ENCODE measurements at places on chromosomes 5 and 9.
A peak's percentile ranks its signal among the peaks of the same experiment; 100 is the strongest.

- DNase-seq = no peak
Measured at GRCh38 chr5:147712598-147712997, 69.9 kb downstream of the JAKMIP2 start.

- DNase-seq = no peak
Measured at GRCh38 chr5:155094455-155094854, 80.9 kb downstream of the KIF4B start.

- DNase-seq = no peak
Measured at GRCh38 chr9:91412941-91413340, 10.7 kb downstream of the NFIL3 start.

GRCh38 chr5:89053547-89053946 is 170.6 kb upstream of the MEF2C start:
- no peak for DNase-seq

GRCh38 chr5:159749146-159749545 is 167.1 kb upstream of the ADRA1B start:
- DNase-seq = no peak

- DNase-seq = peak; percentile 44
Measured at GRCh38 chr9:97954550-97954989, 16.6 kb upstream of the HEMGN start.

GRCh38 chr9:126623314-126623666 is 9.6 kb downstream of the LMX1B start:
- no peak for DNase-seq

DNA sequence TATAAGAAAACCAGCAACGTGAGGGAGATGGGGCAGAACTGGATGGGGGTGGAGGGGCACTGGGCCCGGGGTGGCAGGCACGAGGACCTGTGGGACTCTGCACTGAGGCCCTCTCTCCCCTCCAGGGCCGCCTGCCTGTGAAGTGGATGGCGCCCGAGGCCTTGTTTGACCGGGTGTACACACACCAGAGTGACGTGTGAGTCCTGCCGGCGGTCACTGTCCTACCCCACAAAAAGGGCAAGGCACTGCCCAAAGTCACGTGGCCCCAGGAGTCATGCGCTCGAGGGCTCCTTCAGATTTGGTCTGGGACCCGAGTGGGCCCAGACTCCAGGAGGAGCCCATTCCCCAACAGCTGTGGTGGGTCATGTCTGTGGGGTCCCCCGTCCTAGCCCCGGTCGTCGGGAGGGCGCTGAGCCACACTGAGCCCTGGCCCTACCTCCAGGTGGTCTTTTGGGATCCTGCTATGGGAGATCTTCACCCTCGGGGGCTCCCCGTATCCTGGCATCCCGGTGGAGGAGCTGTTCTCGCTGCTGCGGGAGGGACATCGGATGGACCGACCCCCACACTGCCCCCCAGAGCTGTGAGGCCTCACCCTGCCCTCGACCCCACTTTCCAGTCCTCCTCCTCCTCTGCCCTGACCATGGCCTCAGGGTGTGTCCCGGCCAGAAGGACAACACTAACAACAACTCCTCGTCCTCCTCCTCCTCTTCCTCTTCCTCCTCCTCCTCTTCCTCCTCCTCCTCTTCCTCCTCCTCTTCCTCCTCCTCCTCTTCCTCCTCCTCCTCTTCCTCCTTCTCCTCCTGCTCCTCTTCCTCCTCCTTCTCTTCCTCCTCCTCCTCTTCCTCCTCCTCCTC is 9.7 kb downstream of the FGFR4 start:
- DNase-seq = no peak

GRCh38 chr9:90659650-90660364 is 17.2 kb upstream of the DIRAS2 start:
- no peak for DNase-seq

- DNase-seq = no peak
Measured at GRCh38 chr9:79663878-79664277, 92.1 kb downstream of the TLE4 start.

- no peak for DNase-seq
Measured at GRCh38 chr5:171309276-171310211, 496 bp downstream of the TLX3 start.

DNA sequence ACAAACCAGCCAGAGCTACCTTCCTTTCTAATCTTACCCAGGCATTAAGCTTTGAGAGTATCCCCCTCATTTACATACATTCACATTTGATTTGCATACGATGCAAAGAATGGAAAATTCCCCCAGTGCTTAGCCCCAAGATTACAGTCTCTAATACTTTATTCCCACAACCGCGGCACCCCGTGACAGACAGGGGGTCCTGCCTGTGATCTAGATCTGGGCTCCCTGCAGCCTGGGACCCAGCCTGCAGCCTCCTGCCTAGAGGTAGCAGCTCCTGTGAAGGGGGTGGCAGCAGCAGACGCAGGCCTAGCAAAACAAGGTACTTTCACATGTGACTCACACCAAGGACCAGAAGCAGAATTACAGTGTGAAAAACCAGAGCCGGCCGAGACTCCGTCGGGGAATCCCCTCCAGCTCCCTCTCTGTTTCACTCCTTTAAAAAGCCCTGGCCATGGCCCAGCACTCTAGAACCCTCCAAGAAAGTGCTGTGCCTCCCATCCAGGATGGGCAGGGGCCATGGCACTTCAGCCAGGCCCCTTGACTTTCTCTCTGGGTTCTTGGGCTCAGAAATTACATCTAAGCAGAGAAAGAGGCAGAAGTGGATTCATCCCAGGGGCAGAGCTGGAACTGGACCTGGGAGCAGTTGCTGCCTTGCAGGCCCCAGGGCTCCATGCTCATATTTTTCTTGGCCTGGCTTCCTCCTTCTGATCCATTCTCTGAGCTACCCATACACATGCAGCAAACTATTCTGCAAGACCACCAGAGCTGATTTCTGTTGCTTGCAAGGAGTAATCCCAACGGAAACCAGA is 14.0 kb upstream of the TCF7 start:
- DNase-seq = peak; percentile 77

DNA sequence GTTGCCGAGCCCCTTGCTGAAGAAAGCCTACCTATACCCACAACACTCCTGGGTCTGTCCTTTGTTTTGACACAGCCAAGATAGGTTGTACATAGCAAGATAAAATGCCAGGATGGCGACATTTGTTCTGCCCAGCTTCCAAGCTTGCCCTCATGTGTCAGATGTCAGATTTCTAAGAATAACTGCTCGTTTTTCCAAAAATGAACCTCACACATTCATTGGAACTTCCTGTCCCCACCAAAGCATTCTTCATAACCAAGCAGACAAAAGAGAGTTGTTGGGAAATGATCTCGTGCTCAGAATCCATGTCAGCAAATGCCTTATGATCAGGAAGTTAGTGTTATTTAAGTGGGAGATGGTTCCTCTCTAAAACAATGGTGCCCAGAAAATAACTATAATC is 210.1 kb downstream of the ZNF608 start:
- no peak for DNase-seq

GRCh38 chr5:149999866-150000255 is 593 bp downstream of the TIGD6 start:
- no peak for DNase-seq

GRCh38 chr5:140243706-140244250 is 59.1 kb downstream of the PFDN1 start:
- DNase-seq = no peak

DNA sequence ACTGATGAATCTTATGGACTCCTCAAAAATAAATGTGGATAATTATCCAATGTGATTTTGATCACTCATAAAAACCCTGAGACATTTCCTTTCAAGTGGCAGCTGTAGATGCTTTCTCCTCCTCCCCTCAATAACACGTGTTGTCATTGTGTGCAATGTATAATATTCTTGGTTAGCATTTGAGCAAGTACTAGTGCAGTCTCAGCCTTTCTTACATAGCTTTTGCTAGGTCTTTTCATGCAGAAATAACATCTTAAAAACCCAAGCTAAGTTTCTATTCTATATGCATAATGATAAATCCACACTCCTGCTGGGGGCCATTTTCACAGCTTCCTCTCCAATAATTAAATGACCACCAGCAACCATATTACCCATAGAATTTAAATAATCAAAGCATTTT is 1835.2 kb upstream of the NUDT12 start:
- no peak for DNase-seq

DNA sequence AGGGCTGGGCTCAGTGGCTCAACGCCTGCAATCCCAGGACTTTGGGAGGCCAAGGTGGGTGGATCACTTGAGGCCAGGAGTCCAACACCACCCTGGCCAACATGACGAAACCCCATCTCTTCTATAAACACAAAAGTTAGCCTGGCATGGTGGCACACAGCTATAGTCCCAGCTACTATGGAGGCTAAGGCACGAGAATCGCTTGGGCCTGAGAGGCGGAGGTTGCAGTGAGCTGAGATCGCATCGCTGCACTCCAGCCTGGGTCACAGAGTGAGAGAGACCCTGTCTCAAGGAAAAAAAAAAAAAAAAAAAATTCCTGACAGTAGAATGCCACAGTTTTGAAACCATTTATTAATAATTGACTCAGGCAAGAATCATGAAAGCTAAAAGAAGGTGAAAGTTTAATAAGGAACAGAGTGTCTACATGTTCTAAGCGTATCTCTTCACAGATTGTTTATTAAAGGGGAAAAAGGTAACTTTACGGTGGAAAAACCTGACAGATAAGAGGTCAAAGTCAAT is 5.7 kb upstream of the PTGR1 start:
- no peak for DNase-seq

GRCh38 chr5:40689438-40689837 is 9.7 kb downstream of the PTGER4 start:
- peak; percentile 45 for DNase-seq

GRCh38 chr9:118643118-118643517 is 726.1 kb downstream of the BRINP1 start:
- no peak for DNase-seq

GRCh38 chr9:23431459-23431858 is 394.6 kb downstream of the ELAVL2 start:
- DNase-seq = no peak

- no peak for DNase-seq
Measured at GRCh38 chr9:134370213-134370492, 43.9 kb downstream of the RXRA start.

DNA sequence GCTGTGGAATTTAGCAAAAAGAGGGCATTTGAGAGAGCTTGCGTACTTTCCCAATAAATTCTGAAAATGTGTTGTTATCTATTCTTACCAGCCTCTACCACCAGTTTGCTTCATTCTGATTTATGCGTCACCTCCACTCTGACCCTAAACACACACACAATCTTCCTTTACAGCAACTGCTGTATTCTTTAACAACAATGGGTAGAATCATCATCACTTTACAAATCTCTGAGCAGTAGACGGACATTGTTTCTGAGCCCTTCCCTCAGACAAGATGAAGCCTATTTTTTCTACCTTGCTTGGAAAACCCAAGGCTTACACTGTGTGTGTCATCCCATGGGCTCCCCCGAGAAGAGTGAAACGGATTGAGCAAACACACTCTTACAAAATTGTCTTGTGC is 83.1 kb upstream of the RASA1 start:
- DNase-seq = no peak

All from activated CD4-positive, alpha-beta T cell treated with anti-CD3 and anti-CD28 coated beads, Interleukin-2, amount 50 U/mL, for 4 hours (primary cell).